ENCODE measurements at places on chromosomes 5 and 9. TPM values are rescaled to one million over a fixed set of nuclear protein-coding genes. Genes with fewer than 3 reads are reported as not detected.

DNA sequence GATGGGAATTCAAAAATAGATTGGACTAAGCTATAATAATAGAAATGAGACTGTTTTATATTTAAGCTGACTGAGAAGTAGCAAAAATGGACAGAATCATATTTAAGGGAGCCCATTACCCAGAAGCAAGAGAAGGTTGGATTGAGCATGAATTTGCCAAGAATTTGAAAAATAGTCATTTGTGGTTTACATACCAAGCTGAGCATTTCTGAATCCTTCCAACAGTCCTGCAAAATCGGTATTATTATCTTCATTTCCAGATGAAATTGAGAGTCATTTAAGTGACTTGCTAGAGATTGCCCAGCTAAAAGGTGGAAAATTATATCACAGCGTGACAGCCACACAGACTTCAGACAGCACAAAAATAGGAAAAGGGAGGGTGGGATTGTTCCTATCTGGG lies 48.4 kb downstream of the TNFSF15 start:
- H3K4me3 ChIP-seq = no peak overlapping the region
- no peaks in the 10 kb centered on the region for H3K36me3 ChIP-seq
- no peaks in the 10 kb centered on the region for H3K4me1 ChIP-seq
- H3K27me3 ChIP-seq = no peaks in the 10 kb centered on the region
- H3K27ac ChIP-seq = no peak overlapping the region

DNA sequence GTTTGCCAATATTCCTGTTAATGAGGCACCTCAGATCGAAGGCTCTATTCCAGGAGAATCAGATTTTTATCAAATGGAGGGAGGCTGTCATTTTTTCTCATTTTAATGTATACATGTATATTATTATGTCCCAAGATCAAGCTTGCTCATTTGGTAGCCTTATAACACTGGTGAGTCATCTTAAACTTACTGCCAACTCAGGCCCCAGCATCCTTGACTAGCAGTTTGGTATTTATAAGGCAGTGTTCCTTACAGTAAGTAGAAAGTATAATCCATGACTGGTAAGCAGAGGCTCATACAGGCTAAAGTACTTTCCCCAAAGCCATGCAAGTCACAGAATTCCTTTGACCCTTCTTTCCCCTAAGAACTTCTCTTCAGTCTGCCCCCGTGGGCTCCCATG lies 90.7 kb upstream of the NR3C1 start:
- peak overlapping the region; percentile 77 for H3K27ac ChIP-seq
- H3K36me3 ChIP-seq = no peaks in the 10 kb centered on the region
- DNase-seq = peak; percentile 71
- no peak overlapping the region for H3K4me3 ChIP-seq
- peaks cover 34% of the 10 kb centered on the region for H3K4me1 ChIP-seq

DNA sequence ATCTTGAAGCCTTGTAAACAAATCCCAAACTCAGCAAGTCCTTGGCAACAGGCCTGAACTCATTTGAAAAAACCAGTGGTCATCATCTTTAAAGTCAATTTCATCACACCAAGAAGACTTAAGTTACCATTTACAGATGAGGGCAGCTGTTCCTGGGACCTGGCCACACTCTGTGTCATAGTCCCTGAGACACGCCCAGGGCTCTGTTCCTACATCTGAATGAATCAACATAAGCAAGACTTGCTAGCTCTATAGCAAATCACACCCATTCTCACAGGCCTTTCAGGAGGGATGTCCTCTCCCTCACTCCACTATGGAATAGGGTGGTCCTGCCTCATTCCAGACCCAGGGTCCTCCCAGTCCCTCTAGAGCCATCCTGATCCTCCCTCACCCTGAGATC lies 142.8 kb downstream of the NSG2 start:
- peaks cover 96% of the 10 kb centered on the region for H3K27me3 ChIP-seq
- H3K4me1 ChIP-seq = no peaks in the 10 kb centered on the region
- no peak overlapping the region for H3K27ac ChIP-seq
- H3K36me3 ChIP-seq = no peaks in the 10 kb centered on the region

DNA sequence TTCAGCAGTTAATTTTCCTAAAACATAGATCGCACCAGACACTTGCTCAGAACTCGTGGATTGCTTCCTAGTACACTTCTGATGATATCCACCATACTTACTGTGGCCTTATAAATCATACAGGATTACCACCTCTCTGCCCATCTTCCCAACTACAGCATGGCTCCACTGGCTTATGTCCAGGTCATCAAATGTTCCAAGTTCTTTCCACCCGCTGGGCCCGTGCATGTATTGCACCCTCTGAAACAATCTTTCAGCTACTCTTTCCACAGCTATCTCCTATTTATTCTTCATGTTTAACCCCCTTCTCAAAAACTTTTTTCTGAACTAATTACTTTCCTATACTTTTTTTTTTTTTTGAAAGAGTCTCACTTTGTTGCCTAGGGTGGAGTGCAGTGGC lies 18.5 kb downstream of the FBXW2 start:
- H3K27me3 ChIP-seq = no peaks in the 10 kb centered on the region
- H3K4me1 ChIP-seq = peaks cover 12% of the 10 kb centered on the region
- H3K27ac ChIP-seq = no peak overlapping the region
- no peak for DNase-seq
- no peak overlapping the region for H3K4me3 ChIP-seq

DNA sequence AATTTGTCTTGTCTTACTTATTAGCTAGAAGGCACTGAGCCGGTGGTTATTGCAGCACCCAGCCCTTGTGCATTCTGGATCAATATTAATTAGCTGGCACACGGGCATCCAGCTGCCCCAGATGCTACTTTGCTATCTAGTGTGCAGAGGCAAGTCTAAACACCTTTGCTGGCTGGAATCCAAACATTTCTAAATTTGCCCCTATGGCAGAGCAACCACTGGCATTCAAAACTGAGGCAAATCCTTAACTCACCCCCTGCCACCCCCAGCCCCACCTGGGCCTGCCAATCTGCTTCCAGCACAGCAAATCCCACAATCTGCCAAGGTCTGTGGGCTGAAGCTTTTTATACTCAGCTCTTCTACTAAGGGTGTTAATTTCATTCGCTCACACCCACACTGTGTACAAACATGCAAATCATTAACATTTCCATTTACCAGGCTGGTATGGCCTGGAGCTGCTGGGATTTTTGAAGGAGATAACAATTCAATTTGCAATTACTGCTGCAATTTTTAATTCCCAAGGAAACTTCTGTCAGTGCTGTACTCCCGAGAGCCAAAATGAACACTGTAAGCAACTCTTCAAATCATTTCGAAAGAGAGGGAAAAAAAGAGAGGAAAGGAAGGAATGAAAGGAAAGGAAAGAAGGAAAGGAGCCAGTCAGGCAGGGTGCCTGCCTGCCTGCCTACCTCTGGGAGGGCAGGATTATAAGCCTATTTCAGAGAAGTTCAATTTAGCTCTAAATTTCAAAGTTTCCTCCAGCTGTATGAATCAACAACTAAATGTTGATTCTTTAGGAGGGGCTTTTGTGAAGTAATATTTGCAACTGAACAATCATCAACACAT lies 35.5 kb downstream of the RAPGEF1 start:
- DNase-seq = no peak
- no peaks in the 10 kb centered on the region for H3K36me3 ChIP-seq
- no peak overlapping the region for H3K4me3 ChIP-seq
- no peak overlapping the region for H3K27ac ChIP-seq
- H3K27me3 ChIP-seq = no peaks in the 10 kb centered on the region

DNA sequence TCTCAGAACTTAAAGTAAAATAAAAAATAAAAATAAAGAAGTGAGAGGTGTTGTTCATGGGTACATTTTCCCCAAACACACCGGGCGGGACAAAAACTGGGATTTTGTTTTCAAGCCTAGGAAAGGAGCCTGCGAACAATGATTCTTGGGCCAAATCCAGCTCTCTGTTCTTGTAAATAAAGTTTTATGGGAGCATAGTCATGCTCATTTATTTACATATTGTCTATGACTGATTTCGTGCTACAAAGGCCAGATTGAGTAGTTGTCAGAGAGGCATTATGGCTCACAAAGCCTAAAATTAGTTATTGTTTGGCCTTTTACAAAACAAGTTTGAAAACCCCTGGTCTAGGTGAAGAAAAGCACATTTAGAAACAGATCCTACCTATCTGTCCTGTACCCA lies 821.0 kb upstream of the GRAMD2B start:
- no peaks in the 10 kb centered on the region for H3K4me1 ChIP-seq
- no peaks in the 10 kb centered on the region for H3K27me3 ChIP-seq
- H3K36me3 ChIP-seq = no peaks in the 10 kb centered on the region
- no peak for DNase-seq

DNA sequence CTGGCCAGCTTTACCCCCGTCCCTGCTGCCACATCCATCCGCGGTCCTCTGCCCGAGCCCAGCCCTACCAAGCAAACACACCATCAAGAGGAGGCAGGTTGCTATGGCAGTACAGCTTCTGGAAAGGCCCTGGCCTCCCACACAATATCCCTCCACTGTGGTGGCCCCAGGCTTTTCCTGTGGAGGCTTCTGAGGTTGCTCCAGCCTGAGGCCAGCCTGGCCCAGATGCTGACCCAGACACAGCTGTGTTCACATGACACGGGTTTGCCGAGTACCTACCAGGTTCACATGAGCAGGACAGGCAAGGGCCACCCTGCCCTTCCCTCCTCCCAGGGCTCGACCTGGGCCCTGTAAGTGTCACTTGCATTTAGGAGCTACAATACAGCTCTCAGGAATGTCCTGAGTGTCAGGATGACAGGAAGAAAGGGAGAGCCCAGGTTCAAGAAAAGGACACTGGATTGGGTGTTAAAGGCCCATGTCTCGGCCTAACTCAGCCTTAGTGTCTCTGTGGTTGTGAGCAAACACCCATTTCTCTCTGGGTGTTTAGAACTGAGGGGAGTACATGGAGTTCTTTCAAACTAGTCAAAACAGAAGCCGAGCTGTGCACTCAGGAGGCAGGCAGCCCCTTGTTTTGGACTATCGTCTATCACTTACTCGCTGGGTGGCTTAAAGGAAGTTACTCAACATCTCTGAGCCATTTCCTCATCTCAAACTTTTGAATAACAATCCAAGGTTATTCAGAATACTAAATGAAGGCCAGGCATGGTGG lies 40.2 kb downstream of the NAIF1 start:
- no peaks in the 10 kb centered on the region for H3K27me3 ChIP-seq
- DNase-seq = no peak
- H3K4me1 ChIP-seq = peaks cover 6% of the 10 kb centered on the region
- H3K4me3 ChIP-seq = no peak overlapping the region

DNA sequence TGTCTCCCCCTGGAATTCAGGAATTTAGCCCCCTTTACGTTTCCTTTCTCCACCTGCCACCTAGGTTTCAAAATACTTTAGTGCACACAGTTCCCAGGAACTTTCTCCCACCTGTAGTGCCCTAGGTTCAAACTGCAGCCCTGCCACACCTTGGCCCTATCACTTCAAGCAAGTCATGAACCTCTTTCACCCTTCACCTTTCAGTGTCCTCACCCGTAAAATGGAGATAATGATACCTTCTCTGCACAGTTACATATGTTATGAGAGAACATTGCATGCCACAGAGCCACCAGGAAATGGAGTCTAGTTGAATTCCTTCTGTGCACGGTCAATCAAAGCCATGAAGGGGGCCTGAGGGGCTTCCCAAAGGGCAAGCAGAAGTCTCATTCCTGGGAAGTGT lies 9.8 kb upstream of the EEIG1 start:
- no peaks in the 10 kb centered on the region for H3K36me3 ChIP-seq
- no peaks in the 10 kb centered on the region for H3K27me3 ChIP-seq
- H3K27ac ChIP-seq = peak overlapping the region; percentile 79
- H3K4me3 ChIP-seq = no peak overlapping the region
- no peak for DNase-seq

DNA sequence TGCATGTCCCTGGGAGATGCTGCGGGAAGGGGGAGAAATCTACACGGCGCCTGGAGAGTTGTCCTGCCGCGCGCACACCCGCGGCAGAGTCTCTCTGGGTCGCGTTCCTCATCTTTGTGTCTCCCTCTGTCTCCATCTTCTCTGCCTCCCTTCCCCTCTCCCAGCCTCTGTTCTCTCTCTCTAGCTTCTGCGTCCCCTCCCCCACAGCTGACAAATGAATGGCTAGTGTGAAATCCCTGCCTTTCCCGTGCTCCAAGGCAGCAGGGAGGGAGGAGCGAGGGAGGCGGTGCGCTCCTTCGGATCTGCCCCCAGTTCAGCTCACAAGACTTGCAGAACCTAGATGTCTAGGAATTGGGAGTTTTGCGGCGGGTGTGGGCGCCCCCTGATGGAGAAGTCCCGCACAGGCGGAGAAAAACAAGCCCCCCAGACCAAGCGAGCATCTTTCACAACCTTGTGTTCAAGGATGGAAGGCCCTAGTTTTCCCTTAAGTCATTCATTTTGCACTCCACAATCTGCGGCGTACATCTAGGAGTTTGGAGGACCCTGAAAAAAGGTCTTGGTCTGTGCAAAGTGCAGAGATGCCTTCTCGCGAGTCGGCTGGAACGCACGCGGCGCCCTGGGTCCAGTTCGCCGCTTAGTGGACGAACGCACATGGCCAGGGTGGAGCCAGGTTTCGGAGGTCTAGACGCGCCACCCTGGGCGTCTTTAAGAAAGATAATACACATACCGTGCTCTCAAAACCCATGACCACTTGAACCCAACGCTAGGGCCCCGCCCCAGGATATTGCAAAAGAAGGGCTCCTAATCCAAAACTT lies 2.0 kb downstream of the VCAN start:
- H3K27ac ChIP-seq = no peak overlapping the region
- H3K36me3 ChIP-seq = no peaks in the 10 kb centered on the region
- peaks cover 7% of the 10 kb centered on the region for H3K4me1 ChIP-seq
- H3K27me3 ChIP-seq = peaks cover 14% of the 10 kb centered on the region

The LCN12 gene
- total RNA-seq = 14.2 TPM

GRCh38 chr9:73916016-73916673 lies 581.0 kb upstream of the RORB start:
- no peaks in the 10 kb centered on the region for H3K27me3 ChIP-seq
- no peaks in the 10 kb centered on the region for H3K4me1 ChIP-seq
- DNase-seq = no peak

The TSSK1B gene
- total RNA-seq = not detected

DNA sequence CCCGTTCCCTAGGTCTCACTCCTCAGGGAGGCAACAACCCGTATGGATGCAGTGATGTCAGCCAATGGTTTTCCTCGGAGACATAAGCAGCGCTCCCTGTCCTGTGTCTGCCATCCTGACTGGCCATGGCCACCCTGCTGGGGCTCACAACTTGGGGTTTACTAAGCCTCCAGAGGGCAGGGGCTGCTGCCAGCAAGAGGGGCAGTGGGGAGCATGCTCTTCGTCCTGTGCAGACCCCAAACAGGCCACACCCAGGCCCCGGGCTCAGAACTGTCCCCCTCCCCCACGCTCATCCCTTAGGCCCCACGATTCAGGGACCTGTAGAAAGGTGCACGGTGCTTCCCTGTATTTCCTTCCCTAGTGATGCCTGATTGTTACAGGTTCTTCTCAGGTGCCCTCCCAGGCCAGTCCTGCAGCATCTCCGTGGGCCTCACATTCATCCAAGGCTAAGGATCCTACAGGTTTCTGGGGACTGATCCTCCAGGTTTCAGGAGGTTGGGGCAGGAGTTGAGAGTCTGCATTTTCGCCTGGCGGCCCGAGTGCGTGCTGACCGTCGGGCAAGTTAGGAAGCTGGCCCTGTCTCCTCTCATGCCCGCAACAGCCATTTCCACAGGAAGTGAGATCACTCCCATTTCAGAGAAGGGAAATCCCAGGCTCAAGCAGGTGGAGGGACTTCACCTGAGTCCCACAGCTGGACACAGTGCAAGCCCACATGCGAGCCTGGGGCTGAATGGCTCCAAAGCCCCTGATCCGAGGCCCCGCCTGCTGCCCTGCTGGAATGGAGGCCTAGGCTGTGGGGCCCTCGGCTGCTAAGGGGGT lies 217.6 kb downstream of the ROR2 start:
- H3K4me3 ChIP-seq = no peak overlapping the region
- no peaks in the 10 kb centered on the region for H3K36me3 ChIP-seq
- no peak overlapping the region for H3K27ac ChIP-seq
- H3K27me3 ChIP-seq = peaks cover 21% of the 10 kb centered on the region
